ENCODE measurements at places on chromosomes 4 and X.

DNA sequence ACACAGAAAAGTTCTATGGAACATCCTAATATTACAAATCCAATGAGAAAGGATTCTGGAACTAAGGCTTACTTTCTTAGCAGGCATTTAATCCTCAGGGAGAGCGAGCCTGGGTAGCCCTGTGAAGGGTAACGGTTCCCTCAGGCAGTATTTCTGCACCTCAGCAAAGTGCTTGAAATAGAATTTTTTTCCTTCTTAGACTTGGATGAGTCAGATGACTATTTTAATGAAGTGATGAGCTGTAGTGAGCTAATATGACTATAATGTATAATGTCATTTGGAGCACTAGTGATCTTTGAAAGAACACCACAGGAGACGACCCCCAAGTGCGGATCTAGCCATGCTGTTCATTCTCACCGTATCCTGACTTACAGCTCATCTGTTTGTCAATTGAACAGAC, 493.0 kb upstream of the FAM241A start:
- no peak for DNase-seq

- no peak for DNase-seq
Measured at GRCh38 chr4:122012735-122013134, 60.9 kb upstream of the TRPC3 start.

DNA sequence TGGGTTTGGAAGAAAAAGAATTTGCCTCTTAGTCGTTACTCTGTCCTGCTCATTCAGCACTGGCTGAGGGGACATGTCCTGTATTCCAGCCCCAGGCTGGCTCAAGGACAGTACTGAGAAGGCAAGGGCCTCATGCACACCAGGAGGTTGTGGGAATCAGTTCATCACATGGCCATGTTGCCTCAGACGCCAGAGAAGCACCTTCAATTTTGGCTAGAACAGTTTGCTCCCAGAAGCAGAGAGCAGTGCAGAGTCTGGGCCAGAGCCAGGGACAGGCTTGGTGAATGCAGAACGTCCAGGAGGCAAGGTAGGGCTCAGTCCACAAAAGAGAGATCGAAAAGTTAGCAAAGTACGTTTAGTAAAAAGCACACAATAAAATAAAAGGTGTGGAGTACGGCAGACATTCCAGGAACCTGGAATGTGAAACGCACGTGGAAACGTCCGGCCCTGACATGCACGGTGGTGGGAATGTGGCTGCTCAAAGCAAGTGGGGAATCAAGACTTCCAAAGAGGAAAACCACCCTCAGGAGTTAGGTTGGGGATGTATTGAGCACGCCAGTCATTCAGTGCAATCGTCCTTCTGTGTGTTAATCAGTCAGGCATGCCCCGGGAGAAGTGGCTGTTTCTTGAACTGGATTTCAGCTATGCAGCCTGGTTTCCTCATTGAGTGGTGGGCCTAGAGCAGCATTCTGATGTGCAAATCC, 1.2 kb upstream of the SLC2A9 start:
- peak; percentile 12 for DNase-seq

DNA sequence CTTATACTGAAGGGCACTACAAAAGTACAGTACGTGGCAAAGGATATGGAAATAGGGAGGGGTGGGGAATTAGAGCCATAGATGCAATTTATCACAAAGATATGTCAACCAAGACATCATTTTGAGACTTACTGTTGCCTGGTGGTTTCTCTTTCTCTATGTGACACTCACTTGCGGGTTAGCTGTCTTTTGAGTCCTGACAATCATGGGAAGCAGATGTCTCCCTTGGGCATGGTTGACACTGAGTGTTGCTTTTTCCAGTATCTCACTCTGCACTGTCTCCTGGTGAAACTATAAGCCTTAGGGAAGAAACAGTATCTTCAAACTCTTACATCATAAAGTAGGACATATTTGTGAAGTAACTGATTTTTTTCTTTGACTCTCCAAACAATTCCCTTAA, 383.5 kb upstream of the LCORL start:
- no peak for DNase-seq

DNA sequence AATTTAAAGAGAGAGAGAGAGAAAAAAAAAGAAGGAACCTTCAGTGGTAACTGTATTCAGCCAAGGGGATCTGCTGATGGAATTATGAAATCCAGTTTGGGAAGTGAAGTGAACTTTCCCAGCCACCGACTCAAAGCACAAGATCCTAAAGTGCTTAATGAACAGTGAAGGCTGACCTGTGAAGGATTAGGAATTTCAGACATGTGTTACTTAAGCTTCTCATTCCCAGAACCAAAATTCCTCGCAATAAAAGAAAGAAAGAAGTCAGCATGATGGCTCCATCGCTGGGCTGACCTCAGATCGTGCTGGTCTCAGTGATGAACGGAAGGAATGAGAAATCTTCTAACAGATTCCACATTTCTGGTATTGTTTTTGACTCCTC, 135.2 kb downstream of the ARSF start:
- DNase-seq, result no peak

- DNase-seq, result no peak
Measured at GRCh38 chrX:25503826-25504225, 488.1 kb upstream of the ARX start.

- no peak for DNase-seq
Measured at GRCh38 chr4:113620032-113620431, 141.5 kb downstream of the CAMK2D start.

- DNase-seq, result no peak
Measured at GRCh38 chr4:128461291-128462102, 173.9 kb upstream of the PGRMC2 start.

GRCh38 chrX:123960956-123961267, 594 bp upstream of the STAG2 start:
- DNase-seq, result no peak

- no peak for DNase-seq
Measured at GRCh38 chrX:13755254-13755653, 20.7 kb downstream of the OFD1 start.

- no peak for DNase-seq
Measured at GRCh38 chrX:17986977-17987376, 125.9 kb upstream of the RAI2 start.

DNA sequence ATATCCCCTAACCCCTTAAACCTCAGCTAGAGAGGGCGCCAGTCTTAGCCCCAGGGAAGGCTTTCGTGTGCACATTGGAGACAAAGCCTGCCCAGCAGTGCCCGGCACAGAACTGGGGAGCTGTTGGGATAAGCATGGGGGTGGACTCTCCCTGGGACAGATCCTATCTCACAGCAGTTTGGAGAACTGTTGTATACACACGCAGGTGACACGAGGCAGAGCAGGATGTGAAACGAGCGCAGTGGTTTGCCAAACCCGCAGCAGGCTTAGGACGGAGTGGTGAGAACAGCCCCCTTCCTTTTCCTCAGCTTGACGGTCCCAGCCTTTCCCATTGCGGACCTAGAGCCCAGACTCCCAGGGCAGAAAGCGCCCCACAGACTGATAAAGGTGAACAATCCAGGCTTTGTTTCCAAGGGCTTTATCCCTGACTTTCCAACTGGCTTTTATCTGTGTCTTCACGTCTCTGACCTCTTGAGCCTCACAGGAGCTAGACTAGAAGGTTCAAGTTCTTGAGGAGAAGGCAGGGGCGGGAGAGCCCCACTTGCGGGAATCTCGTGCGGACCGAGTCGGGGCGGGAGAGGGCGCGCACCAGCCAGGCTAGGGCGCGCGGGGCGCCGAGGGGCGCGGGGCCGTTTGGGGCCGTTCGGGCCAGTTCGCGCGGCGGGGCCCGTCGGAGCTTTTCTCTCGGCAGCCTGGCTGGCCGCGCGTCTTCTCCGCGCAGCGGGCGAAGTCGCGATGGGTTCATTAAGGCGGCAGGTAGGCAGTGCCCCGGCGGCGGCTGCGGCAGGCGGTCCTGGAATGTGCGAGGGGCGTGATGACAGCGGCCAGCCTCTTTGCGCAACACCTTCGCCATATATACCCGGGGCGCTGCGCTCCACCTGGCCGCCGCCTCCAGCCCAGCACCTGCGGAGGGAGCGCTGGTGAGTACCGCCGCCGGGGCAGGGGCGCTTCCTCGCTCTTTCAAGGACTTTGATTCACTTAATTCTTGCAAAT, at the start of gene SLC34A2:
TSS of gene SLC34A2 (plus strand) at position 881 of the 993 bp plus-strand sequence. CDS start 6,650 bp downstream, outside the sequence.
- DNase-seq, result peak; percentile 43

DNA sequence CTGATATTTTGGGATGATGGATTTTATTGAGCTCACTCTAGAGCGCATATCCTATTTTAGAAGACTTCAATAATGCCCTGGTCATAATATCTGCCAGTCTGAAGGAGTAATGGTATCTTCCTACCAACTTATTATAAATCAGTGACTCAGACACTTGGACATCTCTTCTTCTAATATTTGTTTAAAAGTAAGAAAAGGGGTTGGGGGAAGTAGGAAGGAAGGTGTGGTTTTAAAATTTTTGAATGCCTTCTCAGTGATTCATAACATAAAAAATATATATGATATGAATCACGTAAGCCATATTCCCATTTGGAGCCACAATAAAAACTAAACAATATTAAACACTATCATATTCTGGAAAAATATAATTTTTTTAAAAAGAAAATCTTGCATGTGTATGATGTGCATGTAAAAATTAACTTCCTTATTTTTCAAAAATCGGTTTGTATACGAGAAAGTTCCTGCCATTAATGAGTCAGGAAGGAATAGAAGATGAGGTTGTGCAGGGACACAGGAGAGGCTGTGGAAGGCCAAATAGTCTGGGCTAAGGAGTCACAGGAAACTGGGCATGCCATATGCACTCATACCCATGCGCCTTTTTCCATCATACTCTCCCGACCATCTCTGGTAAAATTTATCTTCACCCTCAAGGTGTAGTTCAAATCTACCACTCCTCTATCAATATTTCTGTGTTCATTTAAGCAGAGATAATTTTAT, 286.5 kb downstream of the EPHA5 start:
- no peak for DNase-seq

DNA sequence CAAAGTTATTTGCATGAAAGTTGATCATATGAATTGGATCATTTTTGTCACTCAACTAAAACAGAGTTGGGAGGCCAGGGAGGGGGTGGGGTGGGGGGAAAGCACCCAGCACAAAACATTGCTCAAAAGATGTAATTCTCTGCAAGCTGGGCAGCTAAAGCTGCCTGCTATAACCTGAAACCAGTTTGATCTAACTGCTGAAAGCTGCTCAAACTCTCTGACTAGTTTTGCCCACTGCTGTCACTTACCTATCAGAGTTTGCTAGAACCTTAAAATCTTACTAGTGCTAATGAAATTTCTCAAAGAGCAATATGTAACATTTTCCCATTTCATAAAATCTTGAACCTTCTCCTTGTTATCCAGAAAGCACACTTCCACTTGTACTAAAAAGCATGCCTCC, 10.4 kb downstream of the CXCL8 start:
- DNase-seq, result no peak

DNA sequence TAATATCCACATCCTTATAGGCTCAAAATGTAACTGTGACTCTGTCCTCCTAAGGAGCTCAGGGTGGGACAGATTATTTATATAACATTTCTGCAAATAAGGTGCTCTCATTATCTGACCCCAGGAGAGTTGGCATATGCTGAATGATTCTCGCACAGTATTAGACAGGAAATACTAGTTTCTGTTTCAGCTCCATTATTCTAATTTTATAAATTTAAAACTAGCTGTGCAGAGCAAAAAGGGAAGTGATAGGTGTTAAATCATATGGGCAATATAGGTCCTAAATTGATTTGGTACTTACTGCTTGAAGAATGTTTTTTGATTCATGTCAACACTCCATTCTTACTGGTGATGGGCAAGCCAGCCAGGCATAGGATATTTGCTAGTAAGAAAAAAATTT, 141.5 kb downstream of the GLRA2 start:
- DNase-seq, result no peak

- DNase-seq, result no peak
Measured at GRCh38 chrX:39903343-39903742, 194.4 kb downstream of the BCOR start.

DNA sequence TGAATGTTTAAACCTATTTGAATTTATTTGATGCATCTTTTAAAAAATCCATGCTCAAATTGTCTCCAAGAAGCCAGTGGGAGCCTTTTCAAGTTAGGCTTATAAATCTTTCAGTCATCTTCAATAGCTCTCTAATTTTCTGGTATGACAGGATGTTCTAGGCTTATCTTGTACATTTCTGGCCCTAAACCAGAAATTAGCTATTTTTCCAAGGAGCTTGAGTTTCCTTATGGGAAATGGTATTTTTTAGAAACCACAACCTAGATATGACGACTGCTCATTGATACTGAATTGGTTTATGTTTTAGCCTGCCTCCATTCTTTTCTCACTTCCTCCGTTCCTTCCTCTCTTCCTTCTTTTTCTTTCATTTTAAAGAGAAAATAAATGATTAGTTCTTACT, 172.3 kb downstream of the SPRY1 start:
- DNase-seq, result no peak

GRCh38 chr4:158599150-158599549, 72.5 kb downstream of the C4orf46 start:
- no peak for DNase-seq

GRCh38 chrX:23773601-23774175, 9.3 kb upstream of the SAT1 start:
- DNase-seq, result peak; percentile 71

- no peak for DNase-seq
Measured at GRCh38 chr4:1133033-1133432, 19.7 kb upstream of the RNF212 start.

GRCh38 chrX:131317326-131317725, 28.2 kb upstream of the IGSF1 start:
- no peak for DNase-seq

- no peak for DNase-seq
Measured at GRCh38 chr4:62914758-62915157, 1494.5 kb downstream of the TECRL start.

DNA sequence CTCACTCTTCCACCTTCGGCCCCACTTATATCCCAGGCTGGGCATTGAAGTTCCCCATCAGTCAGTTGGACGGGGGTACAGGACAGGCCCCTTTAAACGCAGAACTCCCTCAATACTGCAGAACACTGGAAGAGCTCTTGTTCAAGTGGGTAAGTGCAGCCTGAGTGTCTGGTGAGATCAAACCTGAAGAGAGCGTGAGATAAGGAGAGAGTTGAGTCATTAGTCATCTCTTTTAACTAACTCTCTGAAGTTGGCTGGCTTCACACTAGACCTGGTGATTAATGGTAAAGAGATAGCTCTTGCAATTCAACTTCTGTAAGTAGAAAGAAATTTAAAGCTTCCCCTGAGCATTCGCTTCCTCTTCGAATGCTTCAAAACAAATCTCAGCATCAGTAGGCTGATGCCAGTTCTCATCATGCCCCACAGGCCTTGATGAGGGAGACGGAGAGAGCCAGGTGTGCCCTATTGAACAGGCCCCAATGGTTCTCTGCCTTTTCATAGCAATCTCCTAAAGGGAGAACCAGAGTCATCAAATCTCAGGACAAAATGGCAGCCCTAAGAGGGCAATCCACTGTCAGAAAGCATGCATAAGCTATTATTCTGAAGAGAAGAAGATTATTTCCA, 41.0 kb upstream of the JADE1 start:
- DNase-seq, result no peak

GRCh38 chrX:116010939-116011338, 159.6 kb upstream of the AGTR2 start:
- DNase-seq, result no peak

DNA sequence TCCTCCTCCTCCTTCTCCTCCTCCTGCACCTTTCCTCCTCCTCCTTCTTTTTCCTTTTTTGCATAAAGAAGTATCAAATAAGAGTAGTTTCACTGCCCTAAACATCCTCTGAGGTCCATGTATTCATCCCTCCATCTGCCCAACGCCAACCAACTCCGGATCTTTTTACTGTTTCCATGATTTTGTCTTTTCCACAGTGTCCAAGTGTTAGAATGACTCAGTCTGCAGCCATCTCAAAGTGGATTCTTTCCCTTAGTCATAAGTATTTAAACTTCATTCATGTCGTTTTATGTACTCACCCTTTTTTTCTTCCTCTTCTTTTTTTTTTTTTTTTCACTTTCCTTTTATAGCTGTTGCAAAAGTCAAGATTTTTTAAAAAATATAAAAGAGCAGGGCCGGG, 12.9 kb downstream of the CSF2RA start:
- DNase-seq, result no peak

- DNase-seq, result no peak
Measured at GRCh38 chr4:24476282-24476681, 108.1 kb downstream of the DHX15 start.
